Right cardiac atrium (tissue), 5 donors: ENCODE measurements at places on chromosomes 11 and 22.

GRCh38 chr11:2687782-2688191, 12.0 kb downstream of the KCNQ1OT1 start:
- no peak for DNase-seq

GRCh38 chr11:7569044-7569443, 55.2 kb downstream of the PPFIBP2 start:
- DNase-seq: no peak

DNA sequence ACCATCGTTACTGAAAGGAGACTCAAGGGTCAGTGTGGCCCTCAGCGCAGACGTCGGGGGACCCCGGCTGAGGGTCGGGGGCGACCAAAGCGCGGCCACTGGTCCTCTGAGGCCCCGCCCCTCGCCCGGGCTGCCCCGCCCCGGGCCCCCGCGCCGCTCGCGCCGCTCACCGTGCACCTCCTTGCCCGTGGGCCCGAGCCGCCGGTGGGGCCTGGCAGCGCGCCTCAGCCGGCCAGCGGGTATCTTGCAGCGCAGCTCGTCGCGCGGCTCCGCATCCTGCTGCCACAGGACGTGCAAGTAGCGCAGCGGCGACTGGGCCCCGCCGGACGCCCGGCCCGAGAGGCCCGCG, 419 bp downstream of the ANKRD54 start:
- DNase-seq: no peak

DNA sequence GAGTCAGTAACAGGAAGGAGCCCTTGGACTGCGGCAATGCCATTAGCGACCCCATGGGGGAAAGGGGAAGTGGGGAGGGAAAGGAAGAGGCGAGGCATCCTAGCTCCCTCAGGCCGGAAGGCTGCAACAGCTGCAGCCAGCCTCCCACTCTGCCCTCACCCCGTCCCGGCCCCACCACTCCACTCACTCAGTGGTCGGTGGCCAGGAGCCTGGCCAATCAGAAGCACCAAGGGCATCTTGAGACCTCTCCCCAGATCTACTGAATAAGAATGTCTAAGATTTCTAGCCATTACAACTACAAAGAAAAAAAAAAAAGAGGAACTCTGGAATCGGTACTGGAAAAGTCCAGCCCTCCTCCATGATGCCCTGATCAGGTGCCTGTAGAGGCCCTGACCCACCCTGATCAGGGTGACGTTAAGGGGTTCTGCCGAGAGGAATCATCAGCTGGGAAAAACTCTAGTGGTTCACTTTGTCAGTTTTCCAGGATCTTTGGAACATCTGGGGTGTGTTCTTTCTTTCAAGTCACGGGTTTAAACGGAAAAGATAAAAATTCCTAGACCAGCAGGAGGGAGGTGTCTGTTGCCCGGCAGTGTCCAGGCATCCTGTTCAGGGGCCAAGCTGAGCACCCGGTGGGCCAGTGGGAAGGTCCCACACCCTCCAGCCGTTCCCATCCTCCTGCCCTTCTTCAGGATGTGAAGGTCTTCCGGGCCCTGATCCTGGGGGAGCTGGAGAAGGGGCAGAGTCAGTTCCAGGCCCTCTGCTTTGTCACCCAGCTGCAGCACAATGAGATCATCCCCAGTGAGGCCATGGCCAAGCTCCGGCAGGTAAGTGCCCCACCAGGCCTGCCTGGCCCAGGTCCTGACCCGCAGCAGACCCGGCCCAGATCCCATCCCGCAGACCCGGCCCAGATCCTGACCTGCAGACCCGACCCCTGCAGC, 14.4 kb downstream of the OAF start:
- peak; percentile 57 for DNase-seq

DNA sequence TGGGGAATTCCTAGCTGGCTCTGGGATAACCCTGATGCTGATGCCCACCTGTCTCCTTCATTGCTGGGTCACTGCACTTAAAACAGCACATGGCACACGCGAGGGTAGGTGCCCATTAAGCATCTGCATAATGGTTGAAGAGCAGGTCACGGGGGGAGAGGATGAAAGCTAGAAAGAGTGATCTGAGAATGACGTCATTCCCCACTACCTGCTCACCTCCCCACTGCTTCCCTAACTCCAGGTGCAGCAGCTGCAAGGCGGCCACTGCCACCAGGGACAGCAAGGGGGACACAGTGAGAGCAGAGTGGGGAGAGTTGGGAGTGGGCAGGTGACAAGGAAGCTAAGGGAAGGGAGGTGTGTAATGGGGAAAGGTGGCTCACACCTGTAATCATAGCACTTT, 27.0 kb downstream of the ADA2 start:
- no peak for DNase-seq

GRCh38 chr22:46846150-46846831, 83.8 kb downstream of the TBC1D22A start:
- DNase-seq: no peak

DNA sequence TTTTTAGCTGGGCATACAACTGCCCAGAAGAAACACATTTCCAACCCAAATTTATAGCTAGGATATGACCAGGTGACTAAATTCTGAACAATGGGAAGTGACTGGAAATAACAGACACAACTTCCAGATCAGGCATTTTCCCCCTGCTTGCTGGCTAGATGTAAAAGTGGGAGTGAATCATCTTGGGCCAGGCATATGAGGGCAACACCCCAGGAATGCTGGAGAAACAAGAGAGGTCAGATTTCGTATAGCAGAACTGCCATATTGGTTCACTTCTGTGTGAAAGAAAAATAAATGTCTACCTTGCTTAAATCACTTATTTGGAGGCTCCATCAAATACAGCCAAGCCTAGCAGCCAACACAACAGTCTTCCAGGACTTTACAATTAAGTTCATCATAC, 7.4 kb downstream of the ATL3 start:
- no peak for DNase-seq

DNA sequence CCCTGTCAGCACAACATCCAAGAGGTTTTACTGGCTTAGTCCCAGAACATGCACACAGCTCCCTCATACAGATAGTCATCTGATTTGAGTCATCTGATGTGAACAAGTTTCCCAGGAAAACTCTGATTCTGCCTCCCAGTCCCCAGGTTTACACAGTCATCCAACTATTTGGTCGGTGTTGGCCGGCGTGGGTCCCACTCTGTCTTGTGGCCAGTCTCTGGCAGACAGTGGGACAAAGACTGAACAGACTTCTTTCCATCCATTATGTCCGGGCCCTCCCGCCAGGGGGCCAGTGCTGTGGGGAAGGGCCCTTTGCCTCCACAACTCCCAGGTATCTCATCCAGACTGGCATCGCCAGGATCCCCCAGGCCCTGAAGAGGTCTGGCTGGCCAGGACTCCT, 60.0 kb downstream of the BTG4 start:
- no peak for DNase-seq

- DNase-seq: no peak
Observed at GRCh38 chr22:45885941-45886395, 91.0 kb downstream of the WNT7B start.

- peak; percentile 55 for DNase-seq
Observed at GRCh38 chr22:20587206-20587958, 80.0 kb downstream of the MED15 start.

- DNase-seq: no peak
Observed at GRCh38 chr11:107719073-107719472, 7.2 kb upstream of the SLN start.

- DNase-seq: peak; percentile 75
Observed at GRCh38 chr11:68014157-68014946, 4.2 kb downstream of the ALDH3B1 start.

GRCh38 chr22:36197514-36198146, 4.0 kb downstream of the APOL4 start:
- DNase-seq: peak; percentile 54

DNA sequence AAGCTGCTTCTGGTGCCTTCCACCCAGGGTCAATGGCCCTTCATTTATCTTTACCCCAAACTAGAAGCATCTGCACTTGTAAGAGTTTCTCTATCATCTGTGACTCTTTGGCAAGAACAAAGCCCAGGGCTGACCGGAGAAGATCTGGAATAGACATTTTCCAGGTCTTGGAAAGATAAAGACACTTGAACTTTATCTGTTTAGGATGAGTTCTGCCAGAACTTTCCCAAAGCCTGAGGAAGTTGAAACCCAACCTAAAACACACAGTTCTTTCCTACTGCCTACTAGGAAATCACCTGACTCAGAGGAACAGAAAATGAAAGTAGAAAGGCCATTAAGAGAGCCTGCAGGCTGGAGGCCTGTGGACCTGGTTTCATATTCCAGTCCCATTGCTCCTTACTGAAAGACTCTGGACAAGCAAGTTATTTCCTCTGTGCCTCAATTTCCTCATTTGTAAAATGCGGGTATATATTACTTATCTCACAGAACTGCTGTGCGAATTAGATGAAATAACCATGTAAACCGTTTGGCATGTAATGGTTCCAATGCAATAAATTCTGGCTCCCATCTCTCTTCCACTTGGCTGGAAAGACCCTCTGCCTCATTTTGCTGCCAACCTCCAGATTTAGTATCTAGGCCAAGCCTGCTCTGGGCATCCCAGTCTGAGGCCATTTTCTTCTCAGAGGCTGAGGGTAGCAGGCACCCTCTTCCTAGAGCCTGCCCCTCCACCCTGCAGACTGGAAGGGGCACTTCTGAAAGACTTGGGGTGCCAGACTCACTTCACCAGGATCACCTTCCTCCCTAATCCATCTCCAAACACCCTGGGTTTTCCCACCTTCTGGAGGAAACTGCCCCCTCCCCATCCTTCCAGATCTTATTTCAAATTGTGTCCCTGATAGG, 1.2 kb downstream of the UBE2L6 start:
- DNase-seq: no peak

DNA sequence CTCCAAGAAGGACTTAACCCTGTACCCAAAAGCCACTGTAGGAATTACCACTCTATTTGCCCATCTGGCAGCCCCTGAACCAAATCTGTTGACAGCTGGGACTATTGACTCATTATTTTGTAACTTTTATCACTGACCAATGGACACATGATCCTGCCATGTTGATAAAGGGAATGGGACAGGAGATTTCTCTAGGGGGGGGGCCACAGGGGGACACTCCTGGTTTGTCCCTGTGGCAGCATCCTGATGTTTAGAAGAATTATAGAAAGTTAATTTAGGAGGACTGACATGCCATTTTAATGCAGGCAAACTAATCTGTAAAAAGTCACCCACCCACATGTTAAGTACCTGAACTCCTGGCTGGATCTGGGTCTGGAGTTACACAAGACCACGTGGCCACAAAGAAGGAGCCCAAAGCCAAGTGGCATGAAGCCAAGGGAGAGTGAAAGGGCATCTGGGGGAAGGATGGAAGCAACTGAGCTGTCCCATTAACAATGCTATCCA, 558.1 kb downstream of the ETS1 start:
- DNase-seq: no peak

GRCh38 chr11:45394294-45395085, 108.3 kb upstream of the SYT13 start:
- DNase-seq: no peak

DNA sequence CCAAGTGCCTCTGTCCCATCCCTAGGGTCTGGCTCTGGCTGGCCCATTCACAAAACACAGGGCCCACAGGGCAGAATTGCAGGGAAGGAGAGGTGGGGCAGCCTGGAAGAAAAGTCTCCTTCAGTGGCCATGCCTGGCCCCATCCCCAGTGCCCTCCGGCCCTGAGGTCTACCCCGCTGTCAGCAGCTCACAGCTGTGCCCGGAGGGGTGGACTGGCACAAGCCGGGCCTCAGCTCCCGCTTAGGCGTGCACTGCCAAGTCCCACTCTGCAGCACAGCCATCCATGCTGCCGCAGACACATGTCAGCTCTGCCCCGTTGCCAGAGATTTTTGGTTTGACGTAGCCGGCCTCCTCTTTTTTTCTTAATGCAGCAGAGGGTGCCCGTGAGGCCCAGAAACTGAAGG, 3.9 kb upstream of the SCN2B start:
- peak; percentile 76 for DNase-seq

DNA sequence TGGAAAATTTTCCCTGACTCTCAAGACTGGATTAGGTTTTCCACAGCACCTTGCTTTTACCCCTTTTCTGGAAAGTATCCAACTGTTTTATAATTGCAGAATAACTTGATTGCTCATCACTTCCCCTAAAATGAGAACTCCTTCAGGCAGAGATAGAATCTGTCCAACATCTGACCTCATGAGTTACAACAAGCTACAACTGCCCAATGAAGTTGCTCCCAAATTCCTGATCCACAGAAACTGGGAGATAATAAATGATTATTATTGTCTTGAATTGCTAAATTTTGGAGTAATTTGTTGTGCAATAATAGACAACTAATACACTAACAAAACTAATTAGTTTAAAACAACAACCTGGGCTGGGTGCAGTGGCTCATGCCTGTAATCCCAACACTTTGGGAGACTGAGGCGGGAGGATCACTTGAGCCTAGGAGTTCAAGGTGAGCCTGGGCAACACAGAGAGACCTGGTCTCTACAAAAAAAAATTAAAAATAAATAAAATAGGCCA, 10.0 kb upstream of the CCDC83 start:
- no peak for DNase-seq

DNA sequence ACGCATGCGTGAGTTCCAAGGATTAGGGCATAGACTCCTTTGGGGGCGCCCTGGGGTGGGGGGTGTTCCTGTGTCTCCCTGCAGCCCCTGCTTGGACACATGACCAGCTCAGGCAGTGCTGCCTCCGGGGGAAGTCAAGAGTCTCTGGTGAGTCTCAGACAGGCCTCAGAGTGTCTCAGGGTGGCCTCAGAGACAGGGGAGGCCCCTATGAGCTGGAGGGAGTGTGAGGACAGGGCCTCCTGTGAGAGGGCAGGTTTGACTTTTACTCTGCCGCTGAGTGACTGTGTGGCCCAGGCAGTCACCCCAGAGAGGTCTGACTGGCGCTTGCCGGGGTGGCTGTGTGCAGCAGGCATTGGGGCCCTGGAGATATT, 41.2 kb upstream of the KCNQ1OT1 start:
- DNase-seq: peak; percentile 7

GRCh38 chr11:12719221-12719620, 45.0 kb downstream of the TEAD1 start:
- no peak for DNase-seq
